ENCODE measurements at places on chromosomes 12 and 14.
A peak's percentile ranks its signal among the peaks of the same experiment; 100 is the strongest.

DNA sequence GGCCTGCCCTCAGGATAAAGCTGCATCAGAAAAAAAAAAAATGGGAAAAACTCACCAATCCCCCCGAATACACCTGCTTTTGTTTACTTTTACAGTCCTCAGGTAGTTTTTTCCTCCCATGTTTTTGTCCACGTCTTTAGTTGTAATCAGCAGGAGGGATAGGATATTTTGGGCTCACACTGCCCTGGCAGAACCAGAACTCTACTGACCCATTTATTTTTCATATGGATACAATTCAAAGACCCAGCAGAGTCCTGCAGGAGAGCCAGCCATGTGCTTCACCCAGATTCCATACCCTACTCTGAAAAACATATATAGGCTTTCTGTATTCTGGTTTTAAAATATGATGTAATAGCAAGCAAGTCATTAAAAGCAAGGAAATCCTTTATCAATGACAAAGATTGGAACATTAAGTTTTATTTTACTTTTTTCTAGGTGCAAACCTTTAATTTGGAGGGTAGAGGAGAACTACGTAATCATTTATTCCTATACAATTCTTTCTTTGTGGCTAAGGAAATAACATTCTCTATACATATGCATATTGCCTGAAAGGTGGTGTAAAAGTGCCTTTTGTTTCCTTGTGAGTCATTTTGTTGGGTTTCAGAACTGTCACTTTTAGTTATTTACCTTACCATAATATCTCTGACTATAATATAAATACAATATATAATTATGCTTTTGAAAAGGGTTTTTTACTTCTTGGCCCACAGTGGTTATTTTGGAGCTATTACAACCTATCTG lies 19.1 kb downstream of the DACT1 start:
- DNase-seq, result no peak

DNA sequence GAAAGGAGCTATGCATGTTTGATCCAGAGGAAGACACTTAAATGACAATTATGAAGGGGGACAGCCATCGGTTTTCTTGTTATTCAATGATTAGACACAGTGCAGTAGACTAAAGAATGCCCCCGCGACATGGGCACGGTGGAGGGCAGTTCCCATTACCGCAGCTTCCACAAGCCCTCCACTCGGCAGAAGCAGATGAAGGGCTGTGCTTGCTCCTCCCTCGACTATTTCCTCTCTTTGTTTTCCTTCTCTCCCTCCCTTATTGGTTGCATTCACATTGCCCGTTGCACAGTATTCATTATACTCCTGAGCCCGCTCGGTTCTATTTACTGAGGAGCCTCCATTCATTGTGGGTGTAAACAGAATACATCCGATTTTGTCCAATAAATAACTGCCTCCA lies 138.8 kb upstream of the RASSF8 start:
- DNase-seq, result no peak

GRCh38 chr14:75626863-75627262 lies 33.8 kb downstream of the ERG28 start:
- no peak for DNase-seq

GRCh38 chr12:120649442-120650232 lies 9.2 kb downstream of the CABP1 start:
- DNase-seq, result no peak

GRCh38 chr12:55927588-55928502 lies at the start of gene PYM1:
PYM1 (minus strand) TSS chr12:55927894; CDS start chr12:55927761, 133 bp downstream.
- DNase-seq, result peak; percentile 38

- no peak for DNase-seq
Measured at GRCh38 chr14:96090441-96091148, 51.4 kb downstream of the C14orf132 start.

All from stimulated activated CD8-positive, alpha-beta memory T cell treated with anti-CD3 and anti-CD28 coated beads, Interleukin-12 subunit alpha, Interleukin-12 subunit beta, amount 100 ng/mL, for 4 hours (primary cell).